AG04450 (cell line): ENCODE measurements at places on chromosomes 1 and 21. TPM values are rescaled to one million over a fixed set of nuclear protein-coding genes. Genes with fewer than 3 reads are reported as not detected.
A peak's percentile ranks its signal among the peaks of the same experiment; 100 is the strongest.

The SPRR5 gene
- not detected in 2 replicates for polyA plus RNA-seq

The RCOR3 gene
- polyA plus RNA-seq = 33.8 and 39.2 TPM in 2 replicates

The BCL2L15 gene
- polyA plus RNA-seq = 0.11 and 0.12 TPM in 2 replicates

The RGS13 gene
- polyA plus RNA-seq = not detected in 2 replicates

The ARHGEF10L gene
- 5.7 and 7.8 TPM in 2 replicates for polyA plus RNA-seq

The RPE65 gene
- not detected in 2 replicates for polyA plus RNA-seq

The C1orf115 gene
- 0.05 and 0.06 TPM in 2 replicates for polyA plus RNA-seq

The GJA9 gene
- not detected in 2 replicates for polyA plus RNA-seq

The WDR64 gene
- polyA plus RNA-seq = not detected in 2 replicates

The PCSK9 gene
- 0.06 and 0.17 TPM in 2 replicates for polyA plus RNA-seq

The IGSF3 gene
- 0.05 and 0.06 TPM in 2 replicates for polyA plus RNA-seq

DNA sequence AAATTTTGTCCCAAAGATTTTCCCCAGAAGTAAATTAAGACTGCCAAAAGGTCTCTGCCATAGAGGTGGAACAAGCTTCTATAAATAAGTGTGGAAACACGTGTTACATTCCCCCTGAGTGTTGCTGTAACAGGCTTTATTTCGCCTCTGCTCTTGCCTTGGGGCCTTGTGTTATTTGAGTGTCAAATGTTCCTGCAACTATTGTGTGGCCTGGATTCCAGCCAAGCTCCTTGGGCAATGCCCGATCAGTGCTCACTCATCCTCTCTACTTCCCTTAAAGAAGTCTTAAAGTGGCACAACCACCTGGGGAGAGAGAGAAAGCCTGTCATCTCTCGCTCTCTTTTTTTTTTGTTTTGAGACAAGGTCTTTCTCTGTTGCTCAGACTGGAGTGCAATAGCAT lies 156.7 kb downstream of the NR5A2 start:
- DNase-seq = no peak

DNA sequence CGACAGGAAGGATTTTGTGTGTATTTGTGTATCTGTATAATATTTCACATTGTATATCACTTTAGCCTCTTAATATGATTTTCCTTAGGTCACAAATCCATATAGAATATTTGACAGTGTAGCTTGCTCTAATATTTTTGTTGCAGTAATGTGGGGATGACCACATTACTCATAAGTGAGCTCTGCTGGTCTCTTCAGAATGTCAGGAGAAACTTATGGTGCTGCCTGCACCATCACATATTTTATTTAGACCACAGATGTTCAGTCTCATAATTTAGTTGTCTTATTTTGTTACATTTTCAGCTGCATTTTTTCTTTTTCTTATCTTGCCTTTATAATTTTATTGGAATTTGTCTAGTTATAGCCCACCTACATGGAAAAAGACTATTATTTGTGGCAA lies 205.3 kb downstream of the PBX1 start:
- no peak for DNase-seq

GRCh38 chr1:15680561-15681348 lies 3.4 kb upstream of the PLEKHM2 start:
- DNase-seq = peak; percentile 76

- DNase-seq = no peak
Measured at GRCh38 chr1:204410688-204411450, 748 bp downstream of the PPP1R15B start.

- DNase-seq = no peak
Measured at GRCh38 chr1:15246960-15247614, at the start of gene FHAD1. Gene FHAD1 (plus strand): TSS chr1:15247223. CDS start chr1:15251785, 4,562 bp downstream.

DNA sequence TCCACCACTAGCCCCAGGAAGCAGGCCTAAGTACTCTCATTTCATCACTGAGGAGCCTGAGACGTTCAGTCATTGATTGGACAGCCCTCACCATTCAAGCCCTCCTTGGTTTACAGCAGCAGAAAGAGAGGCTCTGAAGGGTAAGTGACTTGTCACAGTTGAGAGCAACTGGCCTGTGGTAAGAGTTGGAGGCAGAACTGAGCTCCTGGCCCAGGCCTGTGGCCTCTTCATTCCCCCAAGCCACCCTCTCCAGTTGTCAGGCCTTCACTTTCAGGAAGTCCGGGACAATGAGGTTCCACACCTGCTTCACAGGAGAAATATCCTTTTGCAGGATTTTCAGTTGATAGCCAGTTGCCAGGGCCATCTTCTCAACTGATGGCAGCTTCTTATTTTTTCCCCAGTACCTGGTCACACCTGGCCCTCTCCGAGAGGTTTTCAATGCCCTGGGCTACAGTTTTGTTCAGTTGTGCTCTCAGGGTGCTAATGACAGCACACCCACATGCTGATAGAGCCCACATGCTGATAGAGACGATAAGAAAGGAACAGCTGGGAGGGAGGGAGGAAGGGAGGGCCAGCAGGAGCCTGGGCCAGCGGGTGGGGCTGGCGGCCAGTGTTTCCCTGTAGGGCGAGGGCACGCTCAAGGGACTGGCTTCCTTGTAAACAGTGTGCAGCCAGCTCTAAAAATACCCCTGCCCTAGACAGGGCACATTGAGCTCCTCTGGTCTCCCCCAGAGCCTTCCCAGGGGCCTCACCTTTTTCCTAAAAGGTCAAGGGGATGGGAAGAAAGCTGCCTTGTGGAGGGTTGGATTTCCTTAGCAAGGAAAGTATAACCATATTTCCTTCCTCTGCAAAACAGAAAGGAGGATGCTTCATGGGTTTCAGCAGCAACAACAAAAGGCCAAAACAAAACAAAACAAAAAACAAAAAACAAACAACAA lies 112.7 kb upstream of the JUN start:
- no peak for DNase-seq

DNA sequence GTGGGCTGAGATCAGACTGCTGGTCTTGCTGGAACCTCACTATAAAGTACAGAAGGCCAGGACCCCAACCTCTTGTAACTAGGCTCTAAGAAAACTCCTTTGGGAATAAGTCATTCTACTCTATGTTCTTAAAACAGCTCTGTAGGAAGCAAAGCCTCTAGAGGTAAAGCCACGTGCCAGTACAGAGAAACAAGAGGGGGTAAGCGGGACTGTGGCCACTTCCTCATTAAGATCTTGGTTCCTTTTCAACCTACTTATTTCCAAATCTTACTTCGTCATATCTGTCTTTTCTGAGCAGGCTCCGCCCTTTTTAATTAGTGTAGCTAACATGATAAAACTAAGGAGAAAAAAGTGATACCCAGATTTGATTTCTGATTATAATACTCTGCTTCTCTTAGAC lies 3.8 kb downstream of the NCSTN start:
- DNase-seq = no peak

GRCh38 chr1:51623025-51623424 lies 6.1 kb downstream of the OSBPL9 start:
- DNase-seq = no peak

DNA sequence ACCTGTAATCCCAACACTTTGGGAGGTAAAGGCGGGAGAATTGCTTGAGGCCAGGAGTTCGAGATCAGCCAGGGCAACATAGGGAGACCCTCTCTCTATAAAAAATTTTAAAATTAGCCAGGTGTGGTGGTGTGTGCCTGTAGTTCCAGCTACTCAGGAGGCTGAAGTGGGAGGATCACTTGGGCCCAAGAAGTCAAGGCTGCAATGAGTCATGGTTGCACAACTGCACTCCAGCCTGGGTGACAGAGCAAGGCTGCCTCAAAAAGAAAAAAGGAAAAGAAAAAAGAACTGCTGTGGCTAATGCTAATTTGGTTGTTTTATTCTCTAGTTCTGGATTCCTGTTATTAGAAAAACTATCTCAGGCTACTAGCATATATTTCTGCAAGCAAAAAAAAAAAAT lies 29.8 kb downstream of the DBT start:
- no peak for DNase-seq

GRCh38 chr1:95257758-95258157 lies 23.7 kb downstream of the RWDD3 start:
- no peak for DNase-seq

DNA sequence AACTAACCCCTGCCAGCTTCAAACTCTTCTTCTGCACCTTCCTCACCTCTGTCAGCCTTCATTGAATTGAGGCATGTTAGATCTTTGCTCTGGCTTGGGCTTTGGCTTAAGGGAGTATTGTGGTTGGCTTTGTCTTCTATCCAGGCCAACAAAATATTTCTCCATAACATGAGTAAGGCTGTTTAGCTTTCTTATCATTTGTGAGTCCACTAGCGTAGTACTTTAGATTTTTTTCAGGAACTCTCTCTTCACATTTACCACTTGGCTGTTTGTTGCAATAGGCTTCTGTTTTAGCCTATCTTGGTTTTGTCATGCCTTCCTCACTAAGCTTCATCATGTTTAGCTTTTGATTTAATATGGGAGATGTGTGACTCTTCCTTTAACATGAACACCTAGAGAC lies 417.5 kb downstream of the NCAM2 start:
- DNase-seq = no peak

DNA sequence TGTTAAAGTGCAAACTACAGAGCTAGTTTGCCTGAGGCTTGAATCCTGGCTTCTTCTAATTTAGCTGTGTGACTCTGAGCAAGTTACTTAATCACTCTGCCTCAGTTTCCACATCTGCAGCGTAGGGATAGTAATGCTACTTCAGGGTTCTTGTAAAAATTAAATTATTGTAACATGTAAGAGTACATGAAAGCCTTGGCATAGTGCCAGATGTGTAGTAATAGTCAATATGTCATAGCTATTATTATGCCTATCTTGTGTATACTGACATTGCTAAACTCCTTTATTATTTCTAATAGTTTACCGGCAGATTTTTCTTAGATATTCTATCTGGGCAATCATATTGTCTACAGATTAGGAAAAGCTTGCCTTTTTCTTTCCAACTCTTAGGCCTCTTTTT lies 6.8 kb upstream of the TADA1 start:
- no peak for DNase-seq

- DNase-seq = no peak
Measured at GRCh38 chr1:231093156-231093922, 53.3 kb upstream of the FAM89A start.
